Hippocampal formation (tissue), 2 donors: ENCODE measurements at places on chromosomes 1 and 21.

DNA sequence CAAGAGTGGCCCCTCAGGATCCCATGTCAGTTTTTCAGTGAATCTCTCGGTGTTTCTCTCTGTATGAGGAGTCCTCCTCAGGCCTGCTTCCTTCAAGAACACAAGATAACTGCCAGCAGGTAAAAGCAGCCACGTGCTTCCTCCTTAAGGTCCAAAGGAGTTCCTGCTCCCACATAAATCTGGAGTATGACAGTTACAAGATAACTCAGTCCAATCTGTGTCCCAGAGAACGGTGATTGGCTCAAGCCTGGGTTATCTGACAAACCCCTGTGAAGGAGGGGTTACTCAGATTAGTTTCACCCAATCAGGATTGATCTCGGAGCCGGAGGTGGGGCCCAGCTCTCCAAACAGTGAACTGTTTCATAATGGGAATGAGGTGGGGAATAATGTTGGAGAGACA, 5.8 kb upstream of the ANKRD13C start:
- no peak for DNase-seq

- no peak for DNase-seq
These were observed 33.6 kb upstream of the FMN2 start for GRCh38 chr1:240058049-240058448.

- DNase-seq, result no peak
These were observed 86.7 kb upstream of the LYPLAL1 start for GRCh38 chr1:219086956-219087469.

DNA sequence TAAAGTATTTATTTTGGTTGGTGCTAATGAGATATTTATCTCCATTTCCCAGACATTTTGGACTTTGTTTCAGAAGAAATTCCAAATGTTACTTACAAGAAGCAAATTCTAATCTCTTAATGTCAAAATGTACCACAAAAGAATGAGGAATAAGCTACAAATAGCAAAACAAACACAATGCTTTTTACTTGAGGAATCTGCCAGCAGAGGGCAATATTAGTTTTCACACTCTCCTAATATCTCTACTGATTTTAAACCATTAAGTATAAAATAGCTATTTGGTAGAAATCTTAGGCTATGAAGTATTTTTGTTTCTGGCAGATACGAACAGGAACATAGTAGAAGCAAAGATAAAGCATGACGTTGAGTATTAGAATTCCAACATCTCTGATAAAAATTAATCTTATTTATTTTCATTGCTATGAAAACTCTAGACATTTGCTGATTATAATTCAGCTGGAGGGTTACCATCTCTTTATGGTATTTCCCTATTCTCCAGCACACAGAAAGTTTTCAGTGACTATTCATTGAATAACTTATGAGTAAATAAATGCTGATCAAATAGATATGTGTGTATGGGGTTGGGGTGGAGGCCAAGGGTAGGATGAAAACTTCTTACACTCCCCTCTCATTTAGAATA, 13.4 kb upstream of the HMCN1 start:
- peak; percentile 44 for DNase-seq

DNA sequence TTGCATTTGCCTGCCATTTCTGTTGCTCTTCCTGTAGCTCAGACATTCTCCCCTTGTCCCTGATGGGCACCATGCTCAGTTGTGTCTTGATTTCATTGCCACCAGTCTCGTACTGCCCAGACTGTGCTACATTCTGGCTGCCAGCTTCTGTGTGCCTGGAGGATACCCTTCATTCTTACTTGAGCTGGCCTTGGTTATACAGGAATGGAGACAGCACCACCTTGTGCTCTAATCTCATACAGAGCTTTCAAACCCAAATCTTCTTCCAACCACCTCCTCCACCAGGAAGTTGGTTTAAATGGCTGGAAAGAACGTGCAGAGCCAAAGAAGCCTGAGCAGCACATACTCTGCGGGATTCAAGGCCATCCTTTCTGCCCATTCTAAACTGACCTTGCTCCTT, 165.3 kb downstream of the SLC35F3 start:
- DNase-seq, result peak; percentile 5

- DNase-seq, result no peak
These were observed 325.1 kb downstream of the CAMTA1 start for GRCh38 chr1:7110321-7110720.

DNA sequence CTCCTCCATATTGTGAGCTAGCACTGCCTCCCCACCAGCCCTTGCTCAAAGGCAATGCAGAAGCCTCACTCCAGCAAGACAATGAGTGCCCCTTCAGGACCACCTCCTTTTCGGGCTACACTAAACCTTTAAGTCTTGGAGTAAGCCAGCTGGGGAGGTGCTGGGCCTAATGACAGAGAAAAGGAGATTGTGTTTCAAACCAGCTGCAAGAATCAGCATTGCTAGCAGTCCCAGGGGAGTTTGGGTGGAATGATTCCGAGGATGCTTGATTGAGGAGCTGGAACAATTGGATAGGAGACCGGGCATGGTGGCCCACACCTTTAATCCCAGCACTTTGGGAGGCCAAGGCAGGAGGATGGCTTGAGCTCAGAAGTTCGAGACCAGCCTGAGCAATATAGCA, 54.1 kb upstream of the GPR37L1 start:
- DNase-seq, result no peak

DNA sequence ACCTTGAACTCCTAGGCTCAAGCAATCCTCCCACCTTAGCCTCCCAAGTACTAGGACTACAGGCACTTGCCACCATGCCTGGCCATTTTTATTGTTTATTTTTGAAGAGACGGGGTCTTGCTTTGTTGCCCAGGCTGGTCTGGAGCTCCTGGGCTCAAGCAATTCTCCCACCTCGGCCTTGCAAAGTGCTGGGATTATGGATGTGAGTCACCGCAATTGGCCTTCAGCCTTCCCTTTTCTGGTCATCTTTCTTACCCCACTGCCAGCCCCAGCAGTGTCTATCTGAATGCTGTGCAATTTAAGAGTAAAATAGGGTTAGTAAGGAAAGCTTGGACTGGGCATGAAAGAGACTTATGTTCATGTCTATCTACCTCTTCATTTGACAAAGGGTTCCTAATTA, 6.1 kb upstream of the KLF17 start:
- no peak for DNase-seq

DNA sequence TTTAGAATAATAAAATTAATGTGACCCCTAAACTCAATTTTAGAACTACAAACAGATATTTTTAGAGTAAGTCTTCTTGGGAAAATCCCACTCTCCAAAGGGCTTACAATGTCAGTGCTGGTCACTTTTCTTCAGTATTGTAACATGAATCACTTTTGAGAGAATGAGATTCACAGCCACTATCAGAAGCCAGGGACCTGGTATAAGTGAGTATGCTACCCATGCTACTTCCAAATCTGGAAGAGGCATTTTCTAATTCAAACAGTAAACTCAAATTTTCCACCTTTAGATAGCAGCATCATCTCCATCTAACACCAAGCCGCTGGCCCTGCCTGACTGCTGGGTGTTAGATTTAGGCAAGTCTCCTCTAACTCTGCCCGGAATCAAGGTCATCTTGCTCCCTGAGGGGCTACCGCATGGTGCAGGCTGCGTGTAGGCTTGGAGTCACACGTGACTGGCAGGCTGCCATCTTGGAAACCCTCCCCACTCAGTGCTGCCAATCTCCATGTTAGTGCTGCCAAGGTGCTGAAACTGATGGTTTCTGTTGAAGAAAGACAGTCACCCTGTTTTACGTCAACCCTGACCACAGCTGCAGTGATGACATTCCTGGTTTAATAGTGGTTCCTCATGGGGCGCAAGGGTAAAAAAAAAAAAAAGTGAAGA, 882.9 kb upstream of the B3GALT2 start:
- no peak for DNase-seq

GRCh38 chr1:233089251-233089650, 138.8 kb downstream of the NTPCR start:
- DNase-seq, result no peak

GRCh38 chr21:45581322-45581712, 39.1 kb upstream of the SLC19A1 start:
- DNase-seq, result no peak

DNA sequence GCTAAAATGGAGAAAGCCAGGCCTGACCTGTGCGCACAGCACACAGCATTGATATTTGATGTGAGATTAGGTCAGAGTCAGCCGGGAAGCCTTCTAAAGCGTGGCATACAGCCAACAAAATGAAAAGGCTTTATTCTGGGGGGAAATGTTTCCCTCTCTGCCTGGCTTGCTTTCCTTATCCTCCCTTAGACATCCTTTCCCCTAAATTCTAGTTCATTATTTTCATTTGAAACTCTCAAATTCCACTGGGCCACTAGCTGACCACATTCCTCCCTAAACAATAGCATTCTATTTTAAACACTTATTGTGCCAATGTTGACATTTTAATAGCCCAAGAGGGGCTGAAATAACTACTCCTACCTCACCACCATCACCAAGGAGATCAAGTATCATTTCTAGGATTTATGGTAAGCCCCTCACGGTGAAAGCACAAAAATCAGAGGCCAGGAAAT, 49.4 kb downstream of the LEPR start:
- DNase-seq, result no peak

DNA sequence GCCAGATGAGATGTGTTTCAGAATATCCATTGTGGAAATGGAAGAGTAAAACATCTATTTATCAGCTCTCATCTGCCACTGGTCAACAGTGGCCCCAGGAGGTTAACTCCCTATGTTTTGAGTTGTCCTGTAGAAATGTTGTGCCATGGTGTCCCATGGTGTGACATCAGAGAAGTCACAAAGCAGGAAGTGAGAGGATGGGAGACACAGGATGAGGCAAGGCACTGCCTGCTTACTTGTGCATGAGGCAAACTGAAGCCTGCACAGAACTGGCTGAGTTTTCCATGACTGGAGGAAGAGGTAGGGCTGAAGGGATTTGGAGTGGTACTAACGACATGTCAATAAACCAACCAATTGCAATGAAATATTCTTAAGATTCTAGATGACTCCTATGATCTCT, 131.5 kb upstream of the ZNF644 start:
- no peak for DNase-seq

DNA sequence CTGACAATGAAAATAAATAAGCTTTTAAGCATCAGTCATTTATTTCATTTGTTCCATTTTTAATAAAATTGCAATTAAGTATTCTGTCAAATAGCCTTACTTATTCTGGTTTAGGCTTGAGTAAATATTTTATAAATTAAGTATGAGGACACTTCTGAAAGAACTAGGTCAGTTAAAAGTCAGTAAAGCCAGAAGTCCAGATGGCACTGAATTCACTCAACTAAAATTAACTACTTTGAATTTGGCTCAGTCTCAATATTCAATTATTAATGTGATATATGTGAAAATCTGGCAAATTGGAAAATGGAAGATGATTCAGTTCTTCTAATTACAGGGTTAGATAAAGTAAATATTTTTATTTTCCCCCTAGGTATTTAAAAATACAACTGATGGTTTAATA, 174.2 kb downstream of the BRINP3 start:
- no peak for DNase-seq

DNA sequence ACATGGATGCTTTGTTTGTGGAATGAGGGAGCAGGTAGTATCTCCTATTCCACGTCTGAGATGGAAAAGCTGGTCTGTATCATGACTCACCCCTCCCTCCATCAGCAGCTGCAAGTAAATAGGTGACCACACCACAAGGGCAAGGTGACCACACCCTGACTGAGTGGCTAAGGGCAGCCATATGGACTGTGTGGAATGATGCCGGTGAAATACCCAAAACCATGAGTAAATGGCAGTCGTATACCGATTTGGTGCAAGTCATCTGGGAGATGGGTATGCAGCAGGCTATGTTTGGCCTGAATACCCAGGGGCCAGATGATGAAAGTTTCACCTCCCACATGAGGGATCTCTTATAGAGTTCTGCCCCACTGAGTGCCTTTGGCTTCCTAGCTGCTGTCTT, 15.8 kb upstream of the UBE2U start:
- DNase-seq, result no peak

DNA sequence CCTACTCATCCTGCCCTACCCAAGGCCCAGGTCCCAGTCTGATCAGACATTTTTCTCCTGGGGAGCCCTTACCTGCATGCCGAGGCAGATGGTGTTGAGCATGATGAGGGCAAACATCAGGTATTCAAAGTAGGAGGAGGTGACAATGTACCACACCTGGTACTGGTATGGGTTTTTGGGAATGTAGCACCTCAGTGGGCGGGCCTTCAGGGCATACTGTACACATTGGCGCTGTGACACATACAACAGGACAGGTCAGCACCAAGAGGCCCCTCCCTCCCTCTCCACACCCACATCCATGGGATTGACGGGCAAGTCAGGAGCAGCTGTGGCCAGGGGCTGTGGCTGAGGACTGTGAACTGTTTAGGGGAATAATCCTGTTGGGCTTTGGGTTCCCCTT, 37.1 kb upstream of the KIF21B start:
- DNase-seq, result no peak

DNA sequence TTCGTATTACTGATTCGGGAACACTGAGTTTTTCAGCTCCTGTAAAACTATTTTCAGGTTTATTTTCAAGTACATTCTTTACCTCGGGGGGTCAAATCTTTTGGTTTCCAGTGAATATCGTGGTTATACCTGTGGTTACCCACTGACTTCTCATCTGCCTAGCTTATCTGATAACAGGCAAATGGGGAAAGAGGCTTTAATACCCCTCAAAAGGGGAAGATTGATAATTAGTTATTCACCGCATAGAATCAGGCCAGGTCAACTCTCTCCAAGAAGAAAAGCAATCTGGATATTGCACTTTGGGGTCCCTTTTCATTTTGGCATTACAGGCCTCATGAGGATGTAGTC, 23.0 kb downstream of the RUNX1 start:
- no peak for DNase-seq

DNA sequence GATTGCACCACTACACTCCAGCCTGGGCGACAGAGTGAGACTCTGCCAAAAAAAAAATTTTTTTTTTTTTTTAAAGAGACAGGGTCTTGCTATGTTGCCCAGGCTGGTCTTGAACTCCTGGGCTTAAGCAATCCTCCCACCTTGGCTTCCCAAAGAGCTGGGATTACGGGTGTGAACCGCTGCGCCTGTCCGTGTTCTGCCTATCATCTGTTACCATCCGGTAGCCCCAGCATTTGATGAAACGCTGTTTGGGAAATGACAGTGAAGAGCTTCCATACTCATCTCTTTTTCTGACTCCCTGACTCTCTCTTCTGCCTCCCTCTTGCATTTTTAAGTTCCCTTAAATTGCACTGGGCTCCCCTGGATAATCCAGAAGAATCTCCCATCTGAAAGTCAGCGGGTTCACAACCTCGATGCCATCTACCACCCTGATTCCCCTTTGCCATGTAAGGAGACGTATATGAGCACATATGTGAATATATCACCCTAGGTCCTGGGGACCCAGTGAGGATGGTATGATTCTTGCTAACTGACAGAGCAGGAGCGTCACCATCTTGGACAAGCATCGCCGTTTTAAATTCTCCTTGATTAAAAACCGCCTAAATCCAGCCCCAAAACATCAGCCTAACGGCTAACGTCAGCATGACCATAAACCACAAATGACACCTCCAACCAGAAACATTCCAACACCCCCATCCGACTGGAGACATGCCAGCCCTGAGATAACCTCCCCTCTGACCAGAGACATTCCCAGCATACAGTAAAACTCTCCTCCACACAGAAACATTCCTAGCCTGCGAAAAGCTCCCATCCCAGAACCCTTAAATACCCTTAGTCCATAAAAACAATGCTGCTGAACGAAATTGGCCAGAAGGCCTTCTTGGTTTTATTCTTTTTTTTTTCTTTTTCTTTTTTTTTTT, 12.4 kb downstream of the TNFRSF8 start:
- DNase-seq, result no peak
